HFFc6 (cell line): ENCODE measurements at places on chromosomes 4 and X. TPM values are rescaled to one million over a fixed set of nuclear protein-coding genes. Genes with fewer than 3 reads are reported as not detected.

Gene ZCCHC18
- total RNA-seq = 0.09 to 0.70 TPM in 2 of 3 replicates, not detected in the other

Gene CDX4
- not detected in 3 replicates for total RNA-seq

Gene TMEM154
- total RNA-seq = 0.58 to 3.2 TPM (median 2.6 TPM) in 3 replicates

Gene IL21
- not detected in 3 replicates for total RNA-seq

Gene STPG2
- total RNA-seq = not detected in 3 replicates

Gene RPL10
- 1,741 to 1,978 TPM (median 1,945 TPM) in 3 replicates for total RNA-seq

Gene FHIP1A
- 0.54 to 0.81 TPM (median 0.74 TPM) in 3 replicates for total RNA-seq

Gene TMSB4X
- 2,364 to 2,866 TPM (median 2,586 TPM) in 3 replicates for total RNA-seq

Gene PRDM8
- 20.7 and 23.8 TPM in 2 replicates for total RNA-seq

Gene ASMT
- total RNA-seq = not detected in 3 replicates

Gene ANK2
- total RNA-seq = 1.5 to 10.8 TPM (median 7.8 TPM) in 3 replicates

Gene TBX22
- not detected in 3 replicates for total RNA-seq

Gene PNMA5
- not detected in 3 replicates for total RNA-seq

Gene FAM9C
- total RNA-seq = not detected in 2 replicates

Gene FGFR3
- total RNA-seq = 0.59 to 1.1 TPM (median 1.0 TPM) in 3 replicates

Gene KLF8
- 0.05 to 0.09 TPM in 2 of 3 replicates, not detected in the other for total RNA-seq

GRCh38 chr4:84938316-84938715 is 28.2 kb downstream of the WDFY3 start:
- DNase-seq = peak; percentile 69

DNA sequence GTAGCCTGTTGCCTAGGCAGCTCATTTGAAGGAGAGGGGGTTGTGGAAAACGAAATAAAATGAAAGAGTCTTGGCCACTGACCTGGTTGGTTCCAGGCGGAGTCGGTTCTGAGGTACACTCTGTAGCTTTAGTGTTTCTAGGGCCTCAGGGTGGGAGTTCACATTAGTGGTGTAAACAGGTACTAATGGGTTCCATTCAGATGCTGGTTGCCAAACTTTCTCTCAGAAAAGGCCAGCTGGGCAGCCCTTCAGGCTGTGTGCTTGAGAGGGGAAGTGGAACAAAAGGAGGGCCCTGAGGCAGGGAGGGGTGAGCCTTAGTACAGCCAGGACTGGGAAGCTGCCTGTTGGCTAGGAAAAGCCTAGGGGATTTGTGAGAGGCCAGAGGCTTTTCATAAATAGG is 24.8 kb downstream of the NHSL2 start:
- no peak for DNase-seq

DNA sequence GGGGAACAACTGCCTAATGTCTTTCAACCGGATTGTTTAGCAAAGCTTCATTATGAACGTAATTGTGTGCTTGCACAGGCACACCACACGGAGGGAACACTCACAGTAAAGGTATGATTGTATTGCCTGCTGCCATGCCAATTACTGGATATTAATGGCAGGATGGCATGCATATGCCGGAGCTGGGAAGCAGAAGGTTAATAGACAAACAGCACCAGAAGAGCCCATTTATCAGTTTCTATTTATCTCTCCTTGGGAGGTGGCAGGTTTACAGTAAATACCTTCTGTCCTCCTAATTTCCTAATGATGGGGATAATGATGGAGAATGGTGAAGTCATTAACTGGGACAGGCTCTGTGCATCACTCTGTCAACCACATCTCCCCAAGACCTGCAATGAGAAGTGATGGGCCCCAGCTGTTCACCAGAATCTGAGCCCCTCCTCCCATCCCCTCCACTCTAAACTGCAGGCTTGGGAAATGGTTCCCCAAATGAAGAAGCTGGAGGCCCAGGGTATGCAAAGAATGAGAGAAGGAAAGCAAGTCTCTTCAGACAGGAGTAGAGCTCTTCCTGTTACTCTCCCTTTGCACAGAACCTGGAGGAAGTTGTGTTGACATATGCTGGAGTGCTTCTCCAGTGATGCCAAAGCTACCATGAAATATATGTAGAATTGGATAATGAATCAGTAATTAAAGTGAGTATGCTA is 160.8 kb downstream of the NAA11 start:
- DNase-seq = no peak

DNA sequence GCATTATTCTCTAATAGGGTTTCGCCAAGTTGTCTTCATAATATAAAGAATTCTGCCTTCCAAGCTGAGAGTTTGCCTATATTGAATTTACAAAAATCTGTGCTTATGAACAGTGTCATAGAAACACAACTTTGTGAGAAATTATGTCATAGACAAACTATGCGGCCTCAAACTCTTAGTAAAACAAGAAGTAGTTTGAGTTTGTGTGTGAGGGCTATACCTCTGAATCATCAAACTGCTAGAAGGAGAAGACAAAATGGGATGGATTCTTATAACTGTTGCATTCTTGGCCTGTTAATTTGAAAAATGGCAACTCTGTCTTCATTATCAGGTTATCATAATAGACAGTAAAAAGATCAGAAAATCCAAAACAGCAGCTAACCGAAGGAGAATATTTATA is 46.1 kb upstream of the NAP1L5 start:
- DNase-seq = peak; percentile 91

GRCh38 chr4:147879676-147880075 is 147.8 kb downstream of the ARHGAP10 start:
- DNase-seq = no peak

DNA sequence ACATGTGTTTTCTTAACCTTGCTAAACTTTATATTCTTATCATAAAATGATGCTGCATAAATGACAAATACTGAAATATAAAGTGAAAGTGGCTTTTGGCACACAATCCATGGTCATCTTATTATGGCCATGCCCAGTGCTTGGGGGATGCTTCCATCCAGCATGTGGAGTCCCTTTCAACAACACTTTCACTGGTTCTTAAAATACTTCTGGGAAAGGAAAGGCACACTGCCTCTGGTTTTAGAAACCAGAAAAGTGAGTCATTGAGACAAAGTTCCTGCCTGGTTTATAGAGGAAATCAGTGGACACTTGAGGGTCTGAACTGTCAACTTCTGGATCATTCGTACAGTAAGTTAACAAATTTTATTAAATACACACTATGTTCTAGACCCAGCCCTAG is 248.0 kb upstream of the ADAMTS3 start:
- DNase-seq = peak; percentile 10

GRCh38 chrX:115911967-115912366 is 258.6 kb upstream of the AGTR2 start:
- no peak for DNase-seq

- DNase-seq = no peak
These were observed 1136.8 kb upstream of the TENM3 start for GRCh38 chr4:181106398-181106797.

DNA sequence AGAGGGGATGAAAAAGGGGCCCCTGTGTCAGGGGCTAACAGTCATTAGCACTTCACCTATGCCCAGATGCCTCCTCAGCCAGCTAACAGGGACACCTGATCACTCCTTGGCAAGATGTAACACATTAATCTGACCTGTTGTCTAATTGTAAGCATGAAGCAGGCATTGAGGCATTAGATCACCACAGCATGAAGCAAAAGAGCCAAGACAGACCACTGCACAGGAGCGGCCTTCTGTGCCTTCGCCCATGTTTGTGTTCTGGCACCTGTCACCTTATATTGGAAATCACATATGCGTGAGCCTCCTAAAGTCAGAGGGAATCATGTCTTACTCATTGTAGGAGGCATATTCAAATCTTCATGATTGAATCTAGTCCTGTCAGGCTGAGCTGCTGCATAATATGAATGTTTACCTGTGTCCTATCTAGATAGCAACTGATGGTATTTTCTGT is 48.4 kb downstream of the PTTG2 start:
- DNase-seq = no peak

GRCh38 chr4:185093603-185094002 is 49.5 kb upstream of the SLC25A4 start:
- DNase-seq = no peak

- no peak for DNase-seq
These were observed 160.8 kb upstream of the ANK2 start for GRCh38 chr4:112888622-112889021.

DNA sequence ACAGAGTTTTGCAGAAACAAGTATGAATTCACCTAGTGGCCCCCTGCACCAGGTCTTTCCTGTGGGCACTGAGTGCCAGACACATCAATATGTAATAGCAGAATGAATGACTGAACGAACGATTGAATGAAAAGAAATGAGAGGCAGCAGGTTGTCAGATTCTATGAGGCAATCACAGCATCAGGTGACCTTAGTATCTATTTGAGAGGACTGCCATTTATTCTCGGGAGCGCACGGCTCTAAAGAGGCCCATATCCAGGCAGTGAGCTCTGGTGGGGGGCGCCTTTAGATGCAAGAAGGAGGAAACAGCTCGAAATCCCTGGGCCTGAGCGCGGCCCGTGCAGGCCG is 528 bp upstream of the SLC25A4 start:
- DNase-seq = no peak

- DNase-seq = peak; percentile 29
These were observed 1.1 kb downstream of the MECP2 start for GRCh38 chrX:154096140-154097002.

GRCh38 chrX:12767856-12768255 is 23.4 kb upstream of the PRPS2 start:
- DNase-seq = no peak

DNA sequence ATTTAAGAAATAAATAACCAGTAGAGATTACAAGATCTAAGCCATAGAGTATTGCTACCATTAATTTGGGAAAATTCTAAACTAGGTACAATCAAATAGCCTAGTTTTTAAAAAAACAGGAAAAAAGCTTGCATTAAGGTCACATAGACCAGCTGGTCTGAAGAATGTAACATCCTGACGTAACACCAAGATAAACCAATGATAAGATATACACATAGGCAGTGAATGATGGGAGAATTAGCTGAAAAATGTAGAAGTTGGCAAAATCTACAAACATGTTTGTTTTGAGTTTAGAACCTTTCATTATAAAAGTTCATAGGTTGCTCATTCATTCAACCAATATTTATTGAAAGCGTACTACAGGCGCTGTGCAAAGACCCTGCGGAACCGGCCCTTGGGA is 120.0 kb downstream of the SH3RF1 start:
- DNase-seq = no peak

GRCh38 chr4:44025376-44026020 is 423.1 kb downstream of the KCTD8 start:
- no peak for DNase-seq

GRCh38 chr4:177256950-177257349 is 52.7 kb upstream of the NEIL3 start:
- DNase-seq = no peak

- no peak for DNase-seq
These were observed 62.5 kb downstream of the KIAA0232 start for GRCh38 chr4:6845027-6845426.

GRCh38 chrX:31366041-31366440 is 294.2 kb upstream of the FTHL17 start:
- no peak for DNase-seq

- no peak for DNase-seq
These were observed 2.4 kb upstream of the HMGB3 start for GRCh38 chrX:150980711-150981110.

DNA sequence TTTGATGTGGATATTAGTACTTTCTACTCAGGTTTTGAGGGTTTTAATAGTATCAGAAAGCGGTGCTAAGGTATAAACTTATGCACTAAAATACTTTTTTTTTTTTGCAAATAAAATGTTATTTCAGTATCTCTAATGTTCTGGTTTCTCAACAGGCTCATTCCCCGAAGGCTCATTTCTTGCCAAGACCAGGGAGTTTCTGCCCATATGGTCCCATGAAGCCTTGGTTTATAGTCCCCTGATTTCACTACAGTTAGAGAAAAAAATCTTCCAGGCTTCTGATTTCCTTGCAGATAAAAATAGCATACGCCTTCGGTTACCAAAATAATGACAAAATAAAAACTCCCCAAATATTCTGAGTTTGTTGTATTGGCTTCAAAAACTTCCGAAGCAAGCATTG is 814.2 kb upstream of the PABPC4L start:
- DNase-seq = no peak

DNA sequence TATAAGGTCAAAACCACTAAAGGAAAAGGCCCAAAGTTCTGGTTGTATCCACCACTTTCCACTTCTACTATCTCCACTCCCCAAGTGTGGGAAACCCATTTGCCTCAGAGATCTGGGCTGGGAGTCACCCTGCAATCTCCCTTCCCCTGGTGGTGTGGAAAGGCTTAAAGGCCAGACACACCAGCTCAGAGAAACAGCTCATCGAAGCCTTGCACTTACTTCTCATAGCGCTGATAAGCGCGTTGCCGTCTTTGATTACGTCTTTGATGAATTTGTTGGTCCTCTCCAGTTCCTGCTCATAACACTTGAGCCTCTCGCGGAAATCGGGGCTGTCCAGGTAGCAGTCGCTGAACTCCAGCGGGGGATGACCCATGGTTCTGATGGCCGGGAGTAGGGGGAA is 647 bp downstream of the OPHN1 start:
- DNase-seq = no peak

- DNase-seq = no peak
These were observed 102.7 kb upstream of the DHX15 start for GRCh38 chr4:24686866-24687692.

- no peak for DNase-seq
These were observed 98.0 kb upstream of the STIM2 start for GRCh38 chr4:26762650-26763049.

GRCh38 chr4:183399616-183400015 is 44.8 kb upstream of the CDKN2AIP start:
- DNase-seq = no peak

DNA sequence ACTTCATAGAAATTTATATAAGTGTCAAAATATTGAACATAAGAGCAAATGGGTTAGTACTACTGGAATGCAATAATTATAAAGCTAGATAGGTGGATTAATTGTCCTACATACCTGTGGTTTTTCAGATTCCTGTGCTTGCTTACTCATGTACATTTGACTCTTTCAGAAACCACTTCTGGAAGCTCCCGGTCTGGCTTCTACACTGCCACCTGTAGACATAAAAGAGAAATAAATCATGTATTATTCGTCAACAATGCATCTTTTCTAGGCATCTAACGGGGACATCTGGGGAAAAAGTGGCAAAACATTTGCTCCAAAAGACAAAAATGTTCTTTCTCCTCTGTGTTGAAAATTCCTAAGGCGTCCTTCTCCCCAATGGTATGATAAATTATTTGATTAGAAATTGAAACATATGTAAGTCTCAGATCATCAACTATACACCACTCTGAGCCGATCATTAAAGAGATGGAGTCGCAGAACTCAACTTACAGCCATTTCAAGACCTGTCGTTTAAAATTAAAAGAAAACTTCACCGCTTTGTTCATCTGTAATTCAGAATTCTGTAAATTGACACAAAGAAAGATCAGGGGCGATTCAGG is 648.7 kb upstream of the DIPK2B start:
- DNase-seq = peak; percentile 78

DNA sequence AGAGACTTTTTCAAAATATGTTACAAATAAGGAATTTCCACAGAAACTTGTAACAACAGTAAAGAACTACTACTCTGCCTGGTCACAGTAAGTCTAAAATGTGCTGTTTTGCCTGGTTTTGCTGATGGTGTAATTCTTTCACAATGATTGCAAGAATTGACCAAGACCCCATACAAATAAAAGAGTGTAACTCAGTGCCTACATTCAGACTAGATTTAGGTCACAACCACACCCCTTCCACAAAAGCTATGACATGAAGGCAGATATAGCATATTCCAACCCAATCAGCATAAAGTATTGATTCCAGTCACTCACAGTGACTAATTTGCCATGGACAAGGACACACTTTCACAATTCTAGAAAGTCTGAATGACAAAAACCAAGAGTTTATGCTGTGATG is 53.7 kb upstream of the TMPRSS11F start:
- DNase-seq = no peak
